NCI-H1417 treated with DMSO at 0.1 percent for 48 hours (cell line): ENCODE measurements at places on chromosomes 3 and 15.

DNA sequence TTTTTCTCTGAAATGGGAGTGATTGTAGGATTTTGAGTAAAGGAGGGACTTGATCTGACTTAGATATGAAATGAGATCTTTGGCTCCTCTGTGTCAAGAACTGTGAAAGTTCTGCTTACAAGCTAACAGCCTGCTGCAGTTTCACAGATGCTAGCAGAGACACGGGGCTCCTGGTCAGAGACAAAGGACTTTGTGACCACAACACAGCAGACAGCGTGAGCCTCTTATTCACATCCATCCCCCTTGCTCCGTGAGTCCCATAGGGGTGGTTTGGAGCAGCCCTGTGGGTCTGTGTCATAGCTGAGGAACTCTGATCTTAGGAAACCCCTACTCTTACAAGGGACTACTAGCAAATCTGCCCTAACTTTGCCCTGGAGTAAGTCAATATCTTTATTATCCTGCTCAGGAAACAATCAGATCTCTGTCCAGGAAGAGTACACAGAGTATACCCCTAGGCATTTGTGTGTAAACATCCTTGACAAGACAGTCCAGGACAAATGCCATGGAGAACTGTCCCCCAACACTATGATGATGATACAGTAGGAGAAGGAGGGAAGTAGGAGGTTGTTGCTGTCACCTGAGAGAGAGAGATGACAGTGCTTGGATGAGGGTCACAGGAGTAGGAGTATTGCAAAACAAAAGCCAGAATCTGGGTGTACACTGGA is 80.0 kb downstream of the CLSTN2 start:
- no peak for DNase-seq

DNA sequence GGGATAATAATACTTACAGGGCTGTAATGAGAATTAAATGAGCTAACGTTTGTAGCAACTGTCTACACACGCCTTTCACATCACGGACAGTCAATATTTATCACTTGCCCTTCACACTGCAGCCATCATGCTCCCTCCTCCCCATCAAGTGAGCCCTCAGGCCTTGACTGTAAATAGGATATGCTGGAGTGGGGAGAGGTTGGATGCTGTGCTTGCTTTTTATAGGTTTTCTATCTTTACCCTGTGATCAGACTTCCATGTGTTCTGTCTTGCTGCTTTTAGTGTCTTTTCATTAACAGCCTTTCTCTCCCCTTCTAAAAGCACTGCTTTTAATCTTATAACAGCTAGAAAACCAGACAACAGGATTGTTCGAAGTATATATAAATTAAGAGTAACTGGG is 12.8 kb upstream of the MAGEF1 start:
- DNase-seq: no peak

DNA sequence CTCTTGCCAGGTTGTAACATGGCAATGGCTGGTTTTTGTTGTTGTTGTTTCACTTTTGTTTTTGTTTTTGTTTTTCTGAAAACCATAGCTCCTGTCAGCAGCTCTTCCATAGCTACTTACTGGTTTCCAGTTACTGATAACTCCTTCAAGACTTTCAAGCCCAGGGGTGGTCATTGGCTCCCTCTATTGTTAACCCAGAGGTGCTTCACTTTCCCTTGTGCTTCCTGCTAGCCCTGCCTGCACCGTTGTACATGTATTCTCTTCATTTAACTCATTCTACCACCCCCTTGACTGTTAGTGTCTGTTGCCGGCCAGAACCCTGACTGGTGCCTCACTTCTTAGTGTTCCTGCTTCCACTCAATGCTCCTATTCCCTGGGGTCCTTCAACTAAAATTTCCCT is 4.2 kb upstream of the TRAT1 start:
- DNase-seq: no peak

DNA sequence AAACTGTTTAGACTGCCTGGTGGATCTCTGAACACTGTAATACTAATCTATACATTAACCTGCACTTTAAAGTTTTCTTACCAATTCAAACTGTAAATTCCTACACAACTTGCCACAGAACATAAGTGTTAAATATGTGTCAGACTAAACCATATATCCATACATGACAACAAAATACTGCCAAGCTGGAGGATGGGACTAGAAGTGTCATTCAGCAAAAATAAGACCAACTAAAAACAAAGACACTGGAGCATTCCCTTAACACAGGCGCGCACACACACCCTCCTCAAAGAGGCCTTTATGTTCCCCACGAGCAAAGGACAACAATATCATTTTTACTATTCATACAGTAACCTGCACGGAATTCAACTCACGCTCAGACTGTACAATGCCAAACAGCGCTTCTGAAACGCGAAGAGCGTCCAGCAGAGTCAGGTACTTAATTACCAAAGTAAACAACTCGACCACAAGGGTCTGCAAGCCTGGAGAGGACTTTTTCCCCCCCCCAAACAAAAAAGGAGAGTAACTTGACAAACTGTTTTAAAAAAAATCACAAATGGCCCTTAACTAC is 1.1 kb downstream of the DCUN1D1 start:
- no peak for DNase-seq

DNA sequence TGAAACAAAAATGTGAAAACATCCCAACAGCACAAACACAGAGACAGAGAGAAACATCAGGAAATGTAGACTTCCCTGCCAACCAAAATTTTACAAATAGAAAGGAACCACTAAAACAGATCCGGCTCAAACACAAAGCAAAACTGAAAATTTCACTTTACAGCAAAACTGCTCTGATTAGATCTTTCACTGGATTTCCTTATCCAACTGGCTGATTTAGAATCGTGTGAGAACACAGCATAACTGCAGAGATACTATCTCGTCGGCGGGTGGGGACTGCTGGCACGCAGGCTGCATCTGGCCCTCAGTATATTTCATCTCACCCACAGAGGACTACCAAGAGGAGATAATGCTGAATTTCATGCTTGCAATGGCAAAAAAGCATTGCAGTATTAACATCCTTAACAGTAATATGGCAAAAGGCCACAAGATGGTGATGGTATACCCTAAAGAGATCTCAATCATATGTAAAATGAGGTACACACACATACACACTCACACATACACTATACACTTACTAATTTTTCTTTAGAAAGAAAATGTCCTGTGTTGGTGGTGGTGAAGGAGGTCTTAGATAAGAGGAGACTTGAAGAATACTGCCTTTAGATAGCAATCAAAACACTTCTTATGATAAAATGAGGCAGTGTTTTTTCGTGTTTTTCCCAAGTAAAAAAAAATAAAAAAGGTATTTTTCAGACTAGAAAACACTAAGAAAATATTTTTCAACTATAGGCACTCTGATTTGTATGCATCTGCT is 10.6 kb upstream of the LEO1 start:
- no peak for DNase-seq

GRCh38 chr3:16477521-16477920 is 36.0 kb downstream of the RFTN1 start:
- DNase-seq: no peak

DNA sequence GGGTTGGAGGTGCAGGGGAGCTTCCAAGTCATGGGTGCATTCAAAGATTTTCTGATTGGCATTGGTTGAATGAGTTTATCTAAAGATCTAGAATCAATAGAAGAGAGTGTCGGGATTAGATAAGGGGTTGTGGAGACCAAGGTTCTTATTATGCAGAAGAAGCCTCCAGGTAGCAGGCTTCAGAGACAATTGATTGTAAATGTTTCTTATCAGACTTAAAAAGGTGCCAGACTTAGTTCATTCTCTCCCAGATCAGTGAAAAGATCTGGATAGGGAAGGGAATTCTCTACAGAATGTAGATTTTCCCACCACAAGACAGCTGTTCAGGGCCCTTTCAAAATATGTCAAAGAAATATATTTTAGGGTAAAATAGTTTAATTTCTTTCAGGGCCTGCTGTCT is 129.5 kb downstream of the LIPC start:
- DNase-seq: no peak

GRCh38 chr3:182597621-182598041 is 195.7 kb upstream of the ATP11B start:
- DNase-seq: no peak

GRCh38 chr3:97765336-97765735 is 778 bp downstream of the ARL6 start:
- DNase-seq: no peak

DNA sequence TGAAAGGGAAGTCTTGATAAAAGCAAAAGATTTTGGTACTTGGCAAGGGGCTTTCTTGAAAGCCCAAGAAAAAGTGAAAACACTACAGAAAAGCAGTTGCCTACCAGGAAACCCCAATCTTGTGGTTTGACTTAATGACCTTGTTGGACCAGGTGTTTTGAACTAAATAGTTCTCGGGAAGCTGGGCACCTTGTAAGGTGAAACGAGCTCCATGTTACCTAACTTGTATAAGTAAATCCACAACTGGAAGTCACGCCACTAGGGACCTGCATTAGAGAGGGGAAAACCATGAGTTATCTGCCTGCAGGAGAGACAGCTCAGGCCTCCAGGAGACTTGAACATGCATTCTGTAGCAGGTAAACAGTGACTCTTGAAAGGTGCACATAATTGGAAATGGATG is 88.2 kb downstream of the GMPS start:
- no peak for DNase-seq
